ENCODE measurements at places on chromosomes 4 and X.

DNA sequence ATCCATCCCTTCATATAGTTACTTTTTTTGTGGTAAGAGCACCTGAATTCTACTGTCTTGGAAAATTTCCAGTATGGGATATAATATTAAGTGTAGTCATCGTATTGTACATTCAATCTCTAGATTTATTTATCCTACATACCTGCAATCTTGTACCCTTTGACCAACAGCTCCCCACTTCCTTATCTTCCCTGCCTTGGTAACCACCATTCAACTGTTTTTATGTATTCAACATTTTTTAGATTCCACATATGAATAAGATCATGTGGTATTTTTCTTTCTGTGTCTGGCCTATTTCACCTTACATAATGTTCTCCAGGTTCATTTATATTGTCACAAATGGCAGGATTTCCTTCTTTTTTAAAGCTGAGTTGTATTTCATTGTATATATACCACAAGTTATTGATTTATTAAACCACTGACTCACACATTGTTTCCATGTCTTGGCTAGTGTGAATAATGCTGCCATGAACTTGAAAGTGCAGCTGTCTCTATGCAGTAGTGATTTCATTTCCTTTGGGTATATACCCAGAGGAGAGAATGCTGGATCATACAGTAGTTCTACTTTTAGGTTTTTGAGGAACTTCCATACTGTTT lies 572.5 kb downstream of the MAGEB5 start:
- no peak for DNase-seq

DNA sequence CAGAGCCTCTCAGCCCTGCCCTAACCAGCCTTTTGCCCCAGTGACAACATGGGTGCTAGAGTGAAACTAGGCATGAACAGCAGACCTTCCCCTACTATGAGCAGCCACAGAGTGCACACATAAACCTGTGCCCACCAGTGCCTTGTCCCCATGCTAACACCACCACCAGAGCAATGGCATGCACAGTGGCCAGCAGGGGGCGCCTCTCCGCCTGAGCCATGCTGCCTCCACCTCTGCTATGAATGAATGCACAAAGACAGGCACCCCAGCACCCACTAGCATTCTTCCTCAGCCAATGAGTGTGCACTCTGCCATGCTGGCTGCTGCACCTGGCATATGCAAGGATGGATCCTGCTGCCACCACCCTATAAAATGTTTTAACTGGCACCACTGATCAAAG lies 286.9 kb upstream of the FGF16 start:
- no peak for DNase-seq

DNA sequence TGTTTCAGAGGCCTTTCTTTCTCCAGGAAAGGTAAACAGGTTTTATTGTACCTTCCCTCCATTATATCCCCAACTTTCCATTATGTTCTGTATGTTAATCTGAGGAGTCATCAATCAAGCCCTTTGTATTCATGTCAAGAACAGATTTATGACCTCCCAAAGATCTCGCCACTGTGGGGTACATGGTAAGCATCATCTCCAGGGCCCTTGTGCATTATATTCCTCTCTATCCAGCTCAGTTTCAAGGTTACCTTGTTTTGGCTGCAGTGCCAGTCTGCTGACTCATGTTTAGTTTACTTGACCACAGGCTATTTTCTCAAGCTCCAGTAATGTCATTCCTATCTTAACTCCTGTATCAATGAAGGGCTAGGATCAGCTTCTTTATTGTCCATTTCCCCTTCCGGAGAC lies 125.1 kb upstream of the FRMPD4 start:
- no peak for DNase-seq

- DNase-seq, result no peak
Observed at GRCh38 chr4:19399001-19399400, 852.7 kb upstream of the SLIT2 start.

GRCh38 chr4:57501720-57502119 lies 391.5 kb upstream of the IGFBP7 start:
- no peak for DNase-seq
